Activated CD4-positive, alpha-beta T cell treated with anti-CD3 and anti-CD28 coated beads for 36 hours (primary cell): ENCODE measurements at places on chromosomes 3 and 15. TPM values are rescaled to one million over a fixed set of nuclear protein-coding genes. Genes with fewer than 3 reads are reported as not detected.

The IREB2 gene
- 50.8 TPM for total RNA-seq

The TTC21A gene
- total RNA-seq: 2.3 TPM

The CCDC191 gene
- total RNA-seq: 2.4 TPM

The RUVBL1 gene
- 99.9 TPM for total RNA-seq

The ADAMTSL3 gene
- total RNA-seq: not detected

The AHSG gene
- total RNA-seq: not detected

GRCh38 chr15:25557926-25558325 lies 119.1 kb upstream of the UBE3A start:
- no peak for DNase-seq

DNA sequence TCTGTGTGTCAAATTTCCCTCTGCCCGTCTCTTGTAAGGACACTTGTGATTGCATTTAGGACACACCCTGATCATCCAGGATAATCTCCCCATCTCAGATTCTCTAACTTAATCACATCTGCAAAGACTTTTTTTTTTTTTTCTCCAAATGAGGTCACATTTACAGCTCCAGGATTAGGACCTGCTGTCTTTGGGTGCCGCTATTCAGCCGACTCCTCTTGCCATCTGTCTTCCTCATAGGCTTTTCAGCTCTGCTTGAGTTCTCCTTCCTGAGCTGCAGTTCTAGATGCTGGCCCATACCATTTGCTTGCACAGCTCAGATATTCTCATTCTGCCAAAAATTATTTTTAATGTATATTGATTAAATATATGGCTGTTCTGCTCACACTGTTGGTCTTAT lies 94.3 kb upstream of the TLE3 start:
- no peak for DNase-seq

GRCh38 chr15:60634815-60635214 lies 155.9 kb upstream of the ICE2 start:
- no peak for DNase-seq

DNA sequence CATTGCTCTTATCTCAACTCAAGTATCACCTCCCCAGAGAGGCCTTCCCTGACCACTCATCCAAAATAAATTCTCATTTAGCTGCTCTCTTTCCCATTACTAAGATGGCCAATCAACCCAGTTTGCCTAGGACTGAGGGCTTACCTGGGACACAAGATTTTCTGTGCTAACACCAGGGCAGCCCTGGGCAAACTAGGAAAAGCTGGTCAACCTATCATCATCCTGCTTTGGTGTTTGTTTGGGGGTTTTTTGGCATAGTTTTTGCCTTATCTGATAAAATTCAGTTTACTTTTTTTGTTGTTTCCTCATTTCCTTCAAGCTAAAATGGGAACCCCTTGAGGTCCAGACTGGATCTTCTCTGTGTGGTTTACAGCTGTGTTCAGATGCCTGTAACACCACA lies 131.4 kb upstream of the NR2F2 start:
- DNase-seq: no peak

GRCh38 chr15:99124641-99125040 lies 19.8 kb downstream of the SYNM start:
- no peak for DNase-seq

- no peak for DNase-seq
Observed at GRCh38 chr3:84077479-84077878, 881.3 kb upstream of the CADM2 start.

GRCh38 chr15:31084176-31084575 lies 17.3 kb downstream of the TRPM1 start:
- DNase-seq: no peak

DNA sequence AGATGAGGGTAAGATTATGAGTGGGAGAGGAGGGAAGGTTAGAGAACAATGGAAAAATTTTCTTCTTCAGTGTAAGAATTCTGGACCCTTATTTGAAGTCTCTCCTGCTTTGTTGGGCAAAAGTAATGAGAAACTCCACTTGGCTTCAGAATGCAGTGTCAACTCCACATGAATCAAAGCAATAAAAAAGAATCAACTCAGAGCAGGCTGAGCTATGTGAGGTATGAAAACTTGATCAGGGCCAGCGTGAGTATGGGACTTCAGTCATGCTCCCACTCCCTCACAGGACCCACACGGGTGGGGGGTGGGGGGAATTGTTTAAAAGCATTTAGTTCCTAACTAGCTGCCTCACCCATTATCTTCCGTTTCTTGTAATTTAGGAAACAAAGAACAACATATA lies 502.2 kb downstream of the PDCD6IP start:
- no peak for DNase-seq

- peak; percentile 24 for DNase-seq
Observed at GRCh38 chr3:57555306-57555705, 768 bp upstream of the PDE12 start.

GRCh38 chr15:67784090-67784781 lies 41.1 kb upstream of the SKOR1 start:
- DNase-seq: no peak
